Effector CD8-positive, alpha-beta T cell (primary cell): ENCODE measurements at places on chromosomes 2 and 18.

GRCh38 chr2:97907369-97908100 lies 88.2 kb downstream of the TMEM131 start:
- DNase-seq = no peak

- DNase-seq = no peak
Measured at GRCh38 chr2:233234264-233234663, 17.2 kb upstream of the ATG16L1 start.

DNA sequence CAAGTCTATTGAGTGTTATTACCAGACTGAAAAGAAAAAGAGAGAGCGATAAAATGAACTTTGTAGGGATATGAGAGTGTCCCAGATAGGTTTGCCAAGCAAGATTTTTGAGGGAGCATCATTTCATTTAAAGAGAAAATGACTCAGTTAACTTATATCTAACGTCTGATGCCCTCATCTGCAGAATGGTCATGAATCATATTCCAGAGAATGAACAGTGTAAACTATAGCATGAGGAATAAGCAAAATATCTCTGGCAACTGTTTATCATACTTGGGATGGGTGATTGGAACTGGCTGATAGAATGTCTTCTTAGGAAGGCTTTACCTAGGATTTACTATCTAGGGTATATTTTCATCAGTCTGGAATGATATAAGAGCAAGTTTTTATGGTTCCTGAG lies 289.4 kb downstream of the CMPK2 start:
- no peak for DNase-seq

DNA sequence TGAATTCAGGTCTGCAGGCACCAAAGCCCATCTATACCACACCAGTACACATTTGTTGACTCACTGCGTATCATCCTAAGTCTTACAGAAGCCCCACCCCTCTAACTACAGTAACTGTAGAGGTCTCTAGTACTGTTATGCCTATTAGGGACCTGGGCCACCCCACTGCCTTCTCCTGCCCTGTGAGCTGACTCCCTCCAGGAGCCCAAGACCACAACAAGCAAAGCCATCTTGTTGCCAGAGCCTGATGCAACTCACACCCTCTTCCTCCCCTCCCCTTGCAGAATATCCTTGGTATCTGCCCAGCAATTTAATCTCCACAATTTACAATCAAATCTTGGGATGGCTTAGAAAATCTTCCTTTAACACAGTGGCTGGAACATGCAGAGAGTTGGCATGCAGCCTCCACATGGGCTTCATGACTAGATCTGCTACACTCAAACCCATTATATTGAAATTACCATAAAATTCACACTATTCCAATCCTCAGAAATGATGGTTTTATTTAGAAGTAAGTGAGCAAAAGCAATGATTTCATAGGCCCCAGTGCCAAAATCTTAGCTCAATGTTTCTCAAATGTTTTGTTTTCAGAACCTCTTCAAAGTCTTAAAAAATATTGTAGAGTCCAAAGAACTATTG lies 17.7 kb upstream of the CYP1B1 start:
- DNase-seq = no peak

- no peak for DNase-seq
Measured at GRCh38 chr2:163612332-163612731, 123.5 kb downstream of the FIGN start.

GRCh38 chr2:190277234-190278112 lies 42.2 kb downstream of the HIBCH start:
- no peak for DNase-seq

- DNase-seq = no peak
Measured at GRCh38 chr2:7694076-7694985, 777.1 kb downstream of the RNF144A start.
